ENCODE measurements at places on chromosomes 3 and 15.
A peak's percentile ranks its signal among the peaks of the same experiment; 100 is the strongest.

DNA sequence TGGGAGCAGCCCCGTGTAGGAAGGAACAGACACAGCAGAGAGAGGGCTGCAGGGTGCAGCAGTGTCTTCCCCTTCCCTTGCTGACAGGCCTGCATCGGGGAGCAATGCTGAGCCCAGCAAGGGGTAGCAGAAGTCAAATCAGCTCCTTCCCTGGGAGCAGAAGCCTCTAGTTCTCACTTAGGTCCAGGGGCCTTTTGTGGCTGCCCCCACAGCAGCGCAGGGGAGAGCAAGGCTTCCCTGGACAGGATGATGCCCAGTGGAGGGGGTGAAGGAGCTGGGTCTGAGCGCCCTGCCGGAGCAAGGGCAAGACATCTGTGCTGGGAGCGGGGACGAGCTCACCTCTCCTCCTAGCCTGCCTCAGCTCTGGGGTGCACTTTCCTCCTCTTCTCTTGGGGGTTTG lies 827 bp downstream of the PLCB2 start:
- DNase-seq, result no peak

GRCh38 chr3:89697321-89697916 lies 590.0 kb downstream of the EPHA3 start:
- DNase-seq, result no peak

DNA sequence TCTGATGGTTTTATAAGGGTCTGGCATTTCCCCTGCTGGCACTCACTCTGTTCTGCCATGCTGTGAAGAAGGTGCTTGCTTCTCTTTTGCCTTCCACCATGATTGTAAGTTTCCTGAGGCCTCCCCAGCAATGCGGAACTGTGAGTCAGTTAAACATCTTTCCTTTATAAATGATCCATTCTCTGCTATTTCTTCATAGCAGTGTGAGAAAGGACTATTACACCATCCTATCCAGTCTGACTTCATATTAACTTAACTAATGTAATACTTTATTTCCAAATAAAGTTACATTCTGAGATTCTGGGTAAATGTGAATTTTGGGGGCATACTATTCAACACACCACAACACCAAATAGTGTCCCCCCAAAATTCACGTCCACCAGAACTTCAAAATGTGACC lies 22.2 kb upstream of the MAP3K13 start:
- DNase-seq, result no peak

DNA sequence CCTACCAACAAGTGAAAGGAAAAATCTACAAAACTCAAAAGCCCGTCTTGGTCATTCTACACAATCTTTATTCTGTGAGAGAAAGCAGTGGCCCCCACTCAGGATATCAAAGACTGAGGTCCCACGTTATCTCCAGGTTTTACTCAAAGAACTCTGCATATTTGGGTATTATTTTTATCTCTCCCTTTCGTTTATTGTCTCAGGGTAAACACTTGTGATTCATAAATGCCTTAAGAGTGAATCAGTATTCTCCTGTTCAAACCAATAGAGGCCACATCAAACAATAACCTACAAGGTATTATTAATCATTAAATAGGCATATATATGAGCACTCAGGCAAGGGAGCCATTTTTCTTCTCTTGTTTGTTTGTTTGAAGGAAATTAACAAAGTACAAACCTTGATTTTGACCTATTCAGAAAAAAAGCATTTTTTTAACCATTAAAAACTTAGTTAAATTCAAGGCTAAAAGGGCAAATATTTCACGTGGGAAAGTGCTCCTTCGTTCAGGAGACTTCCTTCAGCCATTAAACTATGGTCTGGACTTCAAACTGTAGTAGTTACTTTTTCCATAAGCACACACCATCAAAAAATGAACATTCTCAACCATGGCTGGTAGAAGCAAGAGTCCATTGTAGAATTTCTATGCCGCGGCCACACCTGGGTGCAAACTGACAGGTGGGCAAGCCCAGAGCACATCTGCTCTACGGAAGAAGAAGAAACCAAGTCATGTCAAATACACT lies 13.9 kb upstream of the HES1 start:
- no peak for DNase-seq

- no peak for DNase-seq
Observed at GRCh38 chr3:9949115-9949514, 3.1 kb downstream of the PRRT3 start.

GRCh38 chr15:85120351-85121113 lies 138.9 kb downstream of the PDE8A start:
- DNase-seq, result no peak

GRCh38 chr3:108599677-108600409 lies 10.3 kb downstream of the DZIP3 start:
- DNase-seq, result no peak

DNA sequence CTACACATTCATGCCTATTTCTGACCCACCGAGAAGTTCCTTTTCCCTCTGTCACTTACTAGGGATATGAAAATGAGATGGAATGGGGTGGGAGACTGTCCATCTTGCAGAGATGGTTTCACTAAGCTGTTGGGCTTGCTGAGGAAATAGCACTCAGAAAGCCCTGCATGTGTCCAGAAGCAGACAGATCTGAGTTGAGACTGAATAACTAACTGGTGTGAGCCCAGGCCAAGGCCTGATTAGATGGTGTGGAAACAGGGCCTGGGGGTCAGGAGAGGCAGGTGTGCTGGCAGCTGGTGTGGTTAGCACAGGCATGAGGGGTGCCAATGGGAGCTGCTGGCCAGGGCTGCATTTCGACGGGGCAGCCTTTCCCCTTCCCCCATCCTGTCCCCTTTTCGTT lies 72.1 kb downstream of the CLSTN2 start:
- no peak for DNase-seq

DNA sequence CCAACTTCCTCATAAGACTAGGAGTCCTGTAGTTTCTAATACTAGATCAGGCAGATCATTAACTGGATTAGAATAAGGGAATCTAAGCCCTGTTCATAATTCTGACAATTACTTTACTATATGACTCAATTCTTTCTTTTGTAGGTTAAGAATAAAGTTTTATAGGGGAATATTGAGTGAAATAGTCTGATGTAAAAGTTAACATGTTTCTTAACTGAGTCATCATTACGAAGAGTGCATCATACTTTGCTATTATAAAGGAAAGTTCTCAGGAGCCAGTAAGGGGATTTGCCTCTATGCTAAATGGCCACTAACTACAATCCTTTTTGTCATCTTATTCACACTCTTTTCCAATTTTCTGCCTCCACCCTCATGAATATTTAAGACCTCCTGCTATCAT lies 63.1 kb downstream of the POLQ start:
- DNase-seq, result no peak

DNA sequence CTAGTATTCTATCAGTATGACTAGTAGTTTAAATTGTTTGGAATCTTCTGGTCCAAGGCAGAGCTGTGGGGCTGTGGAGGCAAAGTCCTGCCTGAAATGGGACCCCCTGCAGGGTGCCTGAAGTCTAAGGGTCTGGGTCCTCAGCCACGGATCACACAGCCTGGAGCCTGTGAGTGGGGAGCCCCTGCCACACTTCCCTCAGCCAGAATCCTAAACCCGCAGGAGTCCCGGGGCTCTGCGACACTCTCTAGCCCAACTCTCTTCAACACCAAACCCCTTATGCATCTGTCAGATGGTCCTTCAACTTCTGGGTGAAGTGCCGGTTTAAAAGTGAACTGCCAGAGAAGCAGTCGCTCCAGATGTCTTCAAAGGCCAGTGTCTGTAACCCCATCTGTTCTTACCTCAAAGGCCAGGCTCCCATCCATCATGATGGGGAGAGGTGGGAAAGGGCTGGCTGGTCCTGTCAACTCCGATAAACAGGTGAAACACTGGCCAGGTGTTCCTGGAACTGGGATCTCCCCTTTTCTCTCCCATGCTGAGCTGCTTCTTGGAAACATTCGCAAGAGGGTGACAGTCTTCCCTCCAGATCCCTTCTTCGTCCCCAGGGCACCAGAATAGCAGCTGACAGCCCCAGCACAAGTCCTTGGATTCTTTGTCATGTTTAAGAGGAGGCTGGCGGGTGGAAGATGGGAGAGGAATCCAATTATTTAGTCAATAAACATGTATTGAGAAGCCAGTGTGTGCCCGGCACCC lies 45.6 kb downstream of the CPN2 start:
- DNase-seq, result no peak

DNA sequence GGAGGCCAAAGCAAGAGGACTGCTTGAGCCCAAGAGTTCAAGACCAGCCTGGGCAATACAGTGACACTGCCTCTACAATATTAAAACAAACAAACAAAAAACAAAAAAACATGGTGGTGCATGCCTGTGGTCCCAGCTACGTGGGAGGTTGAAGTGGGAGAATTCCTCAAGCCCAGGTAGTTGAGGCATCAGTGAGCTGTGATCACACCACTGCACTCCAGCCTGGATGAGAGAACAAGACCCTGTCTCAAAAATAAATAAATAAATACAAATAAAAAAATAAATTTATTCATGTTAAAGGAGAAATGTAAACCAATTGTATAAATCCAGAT lies 200.6 kb downstream of the BCHE start:
- no peak for DNase-seq

- DNase-seq, result peak; percentile 11
Observed at GRCh38 chr15:29613951-29614382, 208.3 kb downstream of the TJP1 start.

DNA sequence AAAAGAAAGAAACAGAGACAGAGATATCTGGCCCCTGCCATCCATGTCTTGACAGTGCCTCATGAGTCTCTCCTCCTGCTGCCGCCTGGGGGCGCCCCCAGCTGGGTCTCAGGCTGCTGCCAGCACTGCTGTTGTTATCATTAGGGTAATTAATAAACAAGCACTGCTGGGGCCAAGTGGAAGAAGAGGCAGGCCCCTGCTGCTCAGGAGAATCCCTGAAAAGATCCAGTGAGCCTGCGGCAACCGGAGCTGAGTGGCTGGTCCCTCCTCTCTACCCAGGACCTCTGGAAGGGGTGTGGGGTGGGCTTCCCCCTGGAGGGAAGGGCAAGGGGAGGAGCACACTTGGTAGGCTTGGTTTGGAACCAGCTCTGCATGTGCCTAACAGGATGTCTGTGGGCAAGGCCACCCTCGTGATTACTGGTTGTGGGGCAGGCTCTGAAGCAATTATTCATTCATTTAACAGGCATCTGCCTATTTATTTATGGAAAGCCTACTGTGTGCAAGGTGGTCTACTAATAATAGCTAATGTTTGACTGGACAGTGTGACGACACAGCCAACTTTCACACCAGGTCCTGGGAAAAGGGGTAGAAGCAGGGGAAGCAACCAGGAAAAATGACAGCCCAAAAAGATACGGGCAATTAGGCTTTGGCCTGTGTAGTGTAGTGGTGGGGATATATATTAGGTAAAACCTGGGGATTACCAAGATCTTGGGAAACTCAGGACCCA lies 1.2 kb upstream of the TYRO3 start:
- peak; percentile 52 for DNase-seq

GRCh38 chr3:52441091-52441771 lies 3.7 kb downstream of the SEMA3G start:
- no peak for DNase-seq

- no peak for DNase-seq
Observed at GRCh38 chr3:163364717-163365116, 1713.6 kb downstream of the SI start.

DNA sequence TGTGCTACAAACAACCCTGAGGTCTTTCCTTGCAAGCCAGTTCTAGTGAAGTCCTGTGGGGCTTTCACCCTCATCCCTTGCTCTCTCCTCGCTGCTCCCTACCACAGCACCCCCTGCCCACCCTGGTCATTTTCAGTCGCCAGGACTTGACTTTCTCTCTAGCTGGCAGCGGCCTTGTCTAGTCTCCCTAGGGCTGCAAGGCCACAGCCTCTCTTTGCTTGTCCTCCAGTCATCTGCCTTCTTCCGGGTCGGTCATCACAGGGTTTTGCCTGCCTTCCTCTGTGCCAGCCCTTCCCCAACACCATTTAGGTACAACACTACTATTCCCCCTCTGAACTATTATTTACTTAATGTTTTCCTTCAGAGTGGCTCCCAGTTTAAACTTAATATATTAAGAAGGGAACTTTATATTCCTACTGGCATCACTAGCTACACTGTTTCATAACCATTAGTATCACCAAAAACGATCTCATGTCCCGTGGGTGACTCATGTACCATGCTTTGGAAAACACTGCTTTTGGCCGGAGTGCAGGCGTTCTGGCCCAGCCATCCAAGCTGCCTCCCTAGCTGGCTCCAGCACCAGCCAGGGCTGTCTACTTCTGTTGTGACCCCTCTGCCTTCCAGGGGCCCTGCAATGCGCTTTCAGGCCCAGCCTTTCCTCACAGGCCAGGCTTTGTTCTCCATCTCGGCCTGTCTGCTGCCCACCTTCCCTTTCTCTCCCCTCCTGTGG lies 21.4 kb downstream of the FAH start:
- no peak for DNase-seq

DNA sequence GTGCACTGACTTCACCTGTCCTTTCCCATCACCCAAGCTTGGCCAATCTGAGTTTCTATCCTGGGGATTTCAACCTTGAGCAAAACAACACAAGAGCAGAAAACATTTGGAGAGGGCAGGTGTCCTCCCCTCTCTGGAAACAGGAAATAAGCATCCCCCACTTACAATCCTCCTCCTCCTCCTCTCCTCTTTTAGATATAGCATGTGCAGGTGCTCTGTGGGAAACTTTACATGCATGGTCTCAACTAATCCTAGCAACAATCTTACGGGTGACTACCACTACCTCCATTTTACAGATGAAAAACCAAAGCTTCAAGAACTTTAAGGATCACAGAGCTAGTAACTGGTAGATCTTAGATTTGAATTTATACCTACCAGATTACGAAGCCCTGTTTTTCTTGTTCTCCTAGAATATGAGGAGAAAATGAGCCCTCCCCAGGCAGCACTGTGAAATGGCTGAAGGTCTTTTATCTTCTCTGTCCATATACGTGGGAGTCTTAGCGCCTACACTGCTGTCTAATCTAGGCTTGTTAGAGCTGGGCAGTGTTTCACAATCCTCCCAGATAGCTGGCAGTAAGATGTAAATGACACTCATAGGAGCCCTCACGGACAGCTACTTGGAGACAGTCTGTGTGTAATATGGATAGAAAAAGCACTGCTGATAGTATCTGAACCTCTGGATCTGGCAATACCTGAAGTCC lies 301.2 kb upstream of the PROK2 start:
- DNase-seq, result no peak

DNA sequence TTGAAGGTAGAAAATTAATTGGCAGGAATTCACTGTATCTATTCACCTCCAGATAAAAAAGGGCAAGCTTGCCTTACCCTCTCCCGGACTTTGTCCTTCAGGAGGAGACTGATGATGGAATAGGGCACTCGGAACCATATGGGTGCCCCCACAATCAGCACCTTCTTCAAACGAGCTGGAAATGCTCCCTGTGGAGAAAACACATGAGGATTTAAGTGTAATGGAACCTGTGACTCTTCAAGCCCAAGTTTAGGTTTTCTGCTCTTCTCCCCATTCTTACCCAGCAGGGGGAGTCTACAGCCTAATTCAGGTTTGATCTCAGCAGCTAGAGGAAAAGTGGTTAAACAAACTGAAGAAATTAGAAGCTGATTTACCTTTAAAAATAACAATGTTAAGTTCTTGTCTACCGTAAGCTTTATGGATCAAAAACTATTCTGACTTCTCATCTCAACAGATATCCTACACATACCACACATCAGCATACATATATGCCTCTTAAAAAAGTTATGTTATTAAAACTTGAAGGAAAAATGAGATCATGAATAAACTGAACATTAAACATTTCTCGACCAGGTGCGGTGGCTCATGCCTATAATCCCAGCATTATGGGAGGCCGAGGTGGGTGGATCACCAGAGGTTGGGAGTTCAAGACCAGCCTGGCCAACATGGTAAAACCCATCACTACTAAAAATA lies 57.5 kb upstream of the SIN3A start:
- no peak for DNase-seq
